ENCODE measurements at places on chromosomes 7 and 10.

DNA sequence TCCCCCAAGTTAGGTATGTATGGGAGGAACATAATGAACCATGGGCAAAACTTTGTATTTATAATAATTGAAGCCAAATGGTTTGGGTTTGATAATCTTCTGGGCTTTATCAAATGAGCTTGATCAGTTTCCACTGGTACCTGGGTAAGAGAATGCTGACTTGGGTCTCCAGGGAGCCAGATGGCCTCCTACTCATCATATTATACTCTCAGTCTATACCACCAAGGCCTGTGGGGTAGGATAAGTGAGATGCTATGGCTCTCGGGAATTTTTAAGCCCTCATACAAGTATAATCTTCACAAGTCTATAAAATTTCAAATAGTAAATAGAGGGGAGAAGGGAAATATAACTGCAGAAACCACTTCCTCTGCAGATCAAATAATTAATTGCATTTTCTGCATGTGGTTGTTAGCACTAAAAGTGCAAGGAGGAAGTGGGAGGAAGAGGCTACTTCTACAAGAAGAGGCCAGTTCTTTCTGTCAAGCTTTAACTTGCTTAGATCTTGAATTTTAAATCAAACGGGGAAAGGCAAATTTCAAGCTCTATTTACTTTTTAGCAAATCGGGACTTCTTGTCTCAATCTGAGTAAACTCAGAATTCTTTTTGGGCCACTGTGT lies 349.0 kb downstream of the SORCS1 start:
- no peak for DNase-seq

DNA sequence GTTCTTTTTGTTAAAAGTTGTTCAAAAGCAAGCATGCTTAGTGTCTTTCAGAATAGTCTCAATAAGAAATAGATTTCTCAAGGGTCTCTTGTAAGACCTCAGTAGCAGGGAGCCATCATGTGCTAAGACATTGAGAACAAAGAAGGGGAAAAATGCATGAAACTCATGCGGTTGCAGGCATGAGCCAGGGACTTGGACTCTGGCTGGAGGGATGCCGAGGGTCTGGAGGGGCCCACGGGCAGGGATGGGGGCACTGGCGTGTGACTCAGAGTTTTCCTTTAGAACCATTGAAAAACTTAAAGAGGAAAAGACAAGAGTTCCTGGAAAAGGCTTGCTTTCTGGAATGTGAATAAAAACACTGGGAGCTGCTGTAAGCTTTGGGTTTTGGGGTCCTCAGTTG lies 253.3 kb downstream of the CCDC3 start:
- DNase-seq = no peak

DNA sequence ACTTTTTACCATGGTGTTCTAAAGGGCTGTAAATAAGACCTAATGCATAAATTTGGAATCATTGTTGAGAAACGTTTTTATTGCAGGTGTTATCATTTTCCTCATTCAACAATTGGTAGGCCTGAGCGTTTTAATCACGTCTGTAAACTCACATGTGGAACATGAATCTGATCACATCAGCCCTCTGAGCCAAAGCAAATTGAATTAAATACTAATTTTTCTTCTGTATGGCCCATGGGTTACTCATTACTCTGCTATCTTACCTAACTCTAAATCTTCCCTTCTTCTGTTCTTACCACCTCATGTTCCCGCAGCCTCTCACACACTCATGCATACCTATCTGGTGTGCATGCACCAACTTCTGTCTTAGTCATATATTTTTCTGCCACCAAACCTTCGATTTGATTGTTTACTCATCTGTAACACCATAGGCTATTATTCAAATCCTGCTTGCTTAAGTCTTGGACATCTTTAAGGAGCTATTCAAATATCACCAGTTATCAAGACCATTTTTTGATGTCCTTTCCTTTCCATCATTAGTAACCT lies 82.3 kb downstream of the NXPH1 start:
- DNase-seq = no peak

- DNase-seq = peak; percentile 70
Measured at GRCh38 chr10:6173203-6173602, 29.5 kb upstream of the PFKFB3 start.

GRCh38 chr7:151732292-151732691 lies 144.6 kb downstream of the PRKAG2 start:
- DNase-seq = no peak

- no peak for DNase-seq
Measured at GRCh38 chr10:102460836-102461186, 9.5 kb upstream of the C10orf95 start.

- DNase-seq = no peak
Measured at GRCh38 chr10:114252883-114253282, 13.8 kb downstream of the VWA2 start.
